ENCODE measurements at places on chromosomes 7 and 10.

- no peak for DNase-seq
Observed at GRCh38 chr10:113356794-113357680, 195.8 kb upstream of the HABP2 start.

GRCh38 chr7:111528331-111528730 is 34.0 kb downstream of the IMMP2L start:
- no peak for DNase-seq

GRCh38 chr7:83111391-83111790 is 51.3 kb downstream of the PCLO start:
- DNase-seq = no peak

- no peak for DNase-seq
Observed at GRCh38 chr10:21069929-21070700, 173.0 kb upstream of the NEBL start.

- no peak for DNase-seq
Observed at GRCh38 chr10:107357033-107357432, 192.5 kb upstream of the SORCS1 start.

DNA sequence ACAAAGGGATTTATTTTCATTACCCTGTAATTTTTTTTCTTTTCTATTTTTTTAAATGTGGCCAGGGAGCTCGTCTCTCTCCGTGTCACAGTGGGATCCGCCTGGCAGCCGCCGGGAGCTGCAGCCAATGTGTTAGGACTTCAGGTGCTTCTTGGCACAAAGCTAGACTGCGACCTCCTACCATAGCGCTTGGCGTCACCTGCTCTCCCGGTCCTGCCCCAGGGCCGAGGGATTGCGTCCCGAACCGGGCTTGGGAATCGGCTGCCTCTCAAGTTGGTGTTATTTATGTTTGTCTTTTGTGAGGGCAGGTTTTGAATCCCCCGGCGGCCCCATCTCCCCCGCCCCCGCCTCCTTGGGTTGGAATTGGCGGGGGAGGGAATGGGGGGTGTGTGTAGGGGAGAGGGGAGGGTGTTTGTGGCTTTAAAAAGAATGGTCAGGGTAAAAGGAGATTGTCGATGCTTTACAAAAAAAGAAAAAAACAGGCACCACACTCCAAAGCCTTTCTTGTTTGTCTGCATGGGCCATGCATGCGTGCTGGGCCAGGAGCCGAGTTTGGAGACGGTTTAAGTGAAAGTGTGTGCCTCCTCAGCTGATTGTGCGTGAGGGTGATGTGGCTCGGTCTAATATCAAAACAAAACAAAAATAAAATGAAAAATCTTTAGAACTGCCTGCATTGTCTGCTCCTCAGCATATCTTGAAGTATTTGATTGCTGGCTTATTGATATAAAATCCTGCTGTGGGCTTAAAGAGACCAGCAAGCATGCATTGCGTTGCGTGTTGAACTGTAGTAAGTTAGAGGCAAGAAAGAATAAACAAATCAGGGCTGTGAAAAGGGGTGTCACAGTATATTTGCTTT is 1.2 kb downstream of the PPP1R9A start:
- DNase-seq = peak; percentile 62

DNA sequence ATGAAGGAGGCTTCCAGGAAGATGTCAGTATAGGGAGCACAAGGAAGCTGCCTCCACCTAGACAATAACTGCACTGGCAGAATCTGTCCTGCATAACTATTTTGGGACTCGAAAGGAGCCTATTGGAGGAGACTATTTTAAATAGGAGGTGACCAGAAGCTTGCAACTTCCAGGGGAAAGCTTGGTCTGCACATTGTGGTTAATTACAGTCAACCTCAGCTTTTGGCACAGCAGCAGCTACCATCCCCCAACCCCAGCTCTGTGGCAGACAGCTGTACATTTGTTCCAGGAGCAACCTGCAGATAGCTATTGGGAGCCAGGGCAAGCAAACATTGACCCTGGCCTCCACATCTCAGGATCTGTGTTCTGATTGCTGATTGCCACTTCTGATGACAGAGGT is 46.3 kb upstream of the NANOS1 start:
- DNase-seq = no peak

- no peak for DNase-seq
Observed at GRCh38 chr7:132836746-132837145, 245.1 kb downstream of the CHCHD3 start.

GRCh38 chr7:120402801-120403200 is 129.8 kb downstream of the KCND2 start:
- no peak for DNase-seq

DNA sequence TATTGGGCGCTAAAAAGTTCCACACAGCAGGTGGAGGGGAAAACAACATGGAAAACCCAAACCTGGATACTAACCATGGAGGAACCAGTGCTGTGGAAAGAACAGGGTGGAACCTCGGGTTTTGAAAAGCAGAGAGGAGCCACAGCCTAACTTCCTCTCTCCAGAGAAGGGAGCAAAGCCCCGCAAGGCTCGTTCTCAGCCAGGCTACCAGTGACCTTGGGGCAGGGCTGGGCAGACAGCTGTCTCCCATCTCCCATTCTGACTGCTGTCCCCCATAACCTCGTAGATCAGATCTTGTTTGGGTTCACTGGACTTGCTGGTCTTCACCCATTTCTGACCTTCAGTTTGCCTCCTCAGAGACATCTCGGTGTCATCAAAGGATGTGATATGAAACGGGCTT is 47.5 kb upstream of the FGFR2 start:
- no peak for DNase-seq

DNA sequence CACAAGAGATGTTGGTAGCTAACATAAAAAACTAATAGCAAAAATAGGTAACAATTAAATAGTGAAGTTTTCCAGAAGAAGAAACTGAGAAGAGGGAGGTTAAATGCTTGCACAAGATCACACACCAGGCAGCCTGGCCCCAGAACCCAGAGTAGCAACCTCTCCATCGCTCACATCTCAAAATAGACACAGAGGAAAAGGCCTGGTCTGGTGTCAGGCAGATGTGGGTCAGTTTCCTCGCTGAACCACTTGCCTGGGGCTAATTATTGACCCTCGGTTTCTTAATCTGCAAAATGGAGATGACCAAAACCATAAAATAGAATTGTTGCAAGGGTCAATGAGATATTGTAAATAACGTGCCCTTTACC is 44.5 kb upstream of the STK17A start:
- no peak for DNase-seq

DNA sequence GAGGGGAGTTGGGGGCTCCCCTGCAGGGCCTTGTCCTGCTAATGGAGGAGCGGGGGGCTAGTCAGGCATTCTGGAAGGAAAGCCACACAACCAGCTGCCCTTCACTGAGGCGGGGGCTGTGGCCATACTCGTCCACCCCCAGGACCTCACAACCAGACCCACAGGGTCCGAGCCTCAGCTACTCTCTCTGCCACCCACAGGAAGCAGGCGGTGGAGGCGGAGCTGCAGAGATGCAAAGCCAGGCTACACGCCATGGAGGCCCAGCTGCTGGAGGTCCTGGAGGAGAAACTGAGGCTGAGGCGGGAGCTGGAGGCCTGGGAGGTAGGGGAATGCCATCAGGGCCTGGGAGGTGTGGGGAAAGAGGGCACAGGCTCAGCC is 3.1 kb downstream of the ABHD11 start:
- peak; percentile 46 for DNase-seq

DNA sequence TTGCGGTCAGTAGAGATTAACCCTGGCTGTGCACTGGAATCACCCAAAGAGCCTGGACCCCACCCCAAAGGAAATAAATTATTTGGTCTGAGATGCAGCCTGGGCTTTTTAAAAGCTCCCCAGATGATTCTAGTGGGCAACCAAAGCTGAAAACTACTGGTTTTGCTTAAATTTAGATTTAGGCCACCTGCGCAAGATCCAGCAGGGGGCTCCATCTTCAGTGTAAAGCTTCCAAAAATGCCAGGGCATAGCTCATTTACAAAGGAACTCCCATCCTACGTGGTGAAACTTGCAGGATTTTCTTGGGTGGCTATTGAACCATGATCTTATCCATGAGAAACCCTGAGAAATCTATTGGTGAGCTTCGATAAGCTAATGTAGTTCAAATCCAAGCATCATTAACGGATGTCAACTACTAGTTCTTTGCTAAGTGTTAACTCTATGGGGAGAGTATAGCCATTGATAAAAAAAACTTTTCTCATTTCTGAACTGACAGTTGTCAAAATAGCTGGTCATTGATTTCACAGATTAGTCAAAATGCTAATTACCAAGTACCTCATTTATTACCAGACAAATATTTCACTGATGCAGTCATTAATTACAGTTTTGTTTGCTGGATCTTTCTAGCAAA is 315.3 kb downstream of the LHFPL3 start:
- no peak for DNase-seq

DNA sequence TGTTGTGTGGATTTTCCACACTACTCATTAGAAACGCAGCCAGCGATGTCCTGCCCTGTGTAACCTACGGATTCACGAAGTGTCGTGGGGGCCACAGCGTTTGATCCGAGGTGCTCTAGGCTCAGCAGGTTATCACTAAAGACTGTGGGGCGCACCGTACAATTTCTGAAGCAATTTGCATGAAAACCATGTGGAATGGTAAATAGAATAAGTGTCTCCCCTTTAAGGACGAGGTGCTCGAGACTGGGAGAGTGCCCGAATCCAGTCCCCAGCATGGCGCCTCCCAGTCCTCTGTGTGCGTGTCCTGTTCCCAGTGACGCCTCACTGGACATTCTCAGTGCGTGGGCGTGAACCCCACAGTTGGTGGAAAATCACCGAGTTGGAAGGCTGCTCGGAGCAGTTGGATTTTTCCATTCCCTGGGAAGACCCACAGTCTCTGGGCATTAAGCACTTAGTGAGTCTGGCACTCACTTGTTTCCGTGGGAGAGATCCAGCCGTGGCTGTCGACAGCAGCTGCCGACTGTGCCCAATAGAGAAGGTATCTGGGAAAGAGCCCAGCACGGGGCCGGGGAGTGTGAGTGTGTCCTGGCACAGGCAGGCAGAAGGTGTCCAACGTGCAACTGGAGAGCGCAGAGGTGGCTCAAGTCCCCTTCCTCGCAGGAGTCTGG is 37.0 kb downstream of the PFKP start:
- DNase-seq = no peak

- peak; percentile 70 for DNase-seq
Observed at GRCh38 chr10:69801094-69801433, 642 bp upstream of the COL13A1 start.

DNA sequence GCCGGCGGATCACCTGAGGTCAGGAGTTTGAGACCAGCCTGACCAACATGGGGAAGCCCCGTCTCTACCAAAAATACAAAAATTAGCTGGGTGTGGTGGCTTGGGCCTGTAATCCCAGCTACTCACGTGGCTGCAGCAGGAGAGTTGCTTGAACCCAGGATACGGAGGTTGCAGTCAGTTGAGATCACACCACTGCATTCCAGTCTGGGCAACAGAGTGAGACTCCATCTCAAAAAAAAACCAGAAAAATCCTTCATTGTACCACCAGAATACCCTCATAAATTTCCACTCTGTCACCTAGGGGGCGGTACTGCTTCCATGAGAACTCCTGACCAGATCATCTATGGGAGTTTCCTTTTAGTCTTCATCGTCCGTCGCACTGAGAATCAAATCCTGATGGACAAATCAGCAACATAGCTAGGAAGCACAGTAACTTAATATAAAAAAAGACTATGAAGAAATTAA is 225.8 kb upstream of the KLF14 start:
- DNase-seq = peak; percentile 40

- no peak for DNase-seq
Observed at GRCh38 chr10:79463578-79464496, 18.4 kb upstream of the ZCCHC24 start.
